NCI-H2171 (cell line): ENCODE measurements at places on chromosomes 12 and 14.
A peak's percentile ranks its signal among the peaks of the same experiment; 100 is the strongest.

GRCh38 chr12:76135456-76135855 lies 51.0 kb upstream of the NAP1L1 start:
- DNase-seq: no peak

GRCh38 chr12:98402091-98402490 lies 113.3 kb upstream of the TMPO start:
- no peak for DNase-seq

DNA sequence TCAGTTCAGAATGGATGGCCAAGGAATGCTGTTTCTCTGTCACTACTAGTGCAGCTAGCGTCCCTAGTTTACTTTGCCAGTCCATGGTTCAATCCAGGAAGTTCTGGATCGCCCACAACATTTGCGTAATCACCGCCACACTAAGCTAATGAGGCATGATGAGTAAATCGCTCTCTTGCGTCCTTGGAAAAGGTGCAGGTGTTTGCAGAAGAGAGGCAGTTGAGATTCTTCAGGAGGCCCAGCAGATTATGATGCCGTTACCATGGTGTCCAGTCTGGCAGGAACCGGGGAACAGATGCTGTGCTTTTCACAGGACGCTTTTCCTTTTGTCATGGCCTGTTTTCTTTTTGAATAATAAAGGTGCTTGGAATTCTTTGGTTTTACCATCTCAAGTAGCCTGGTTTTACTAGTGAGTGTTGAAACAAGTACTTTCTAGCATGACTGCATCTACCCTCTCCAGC lies 9.0 kb downstream of the TPH2 start:
- DNase-seq: peak; percentile 96

GRCh38 chr12:24993793-24994192 lies 44.9 kb upstream of the BCAT1 start:
- DNase-seq: no peak

DNA sequence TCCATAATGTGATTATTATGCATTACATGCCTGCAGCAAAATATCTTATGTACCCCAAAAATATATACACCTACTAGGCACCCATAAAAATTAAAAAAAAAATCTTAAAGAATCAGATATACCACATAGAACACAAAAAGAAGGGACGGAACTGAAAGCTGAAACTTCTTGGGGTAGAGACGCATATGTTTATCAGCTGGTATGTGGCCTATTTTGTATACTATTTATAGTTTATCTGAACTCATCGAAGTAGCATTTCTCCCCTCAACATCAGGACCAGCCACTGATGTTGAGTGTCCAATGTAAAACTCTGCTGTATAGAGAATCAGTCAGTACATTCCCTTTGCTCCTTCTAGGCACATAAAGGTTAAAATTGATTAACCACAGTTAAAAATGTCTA lies 22.9 kb upstream of the SOS2 start:
- DNase-seq: no peak

- DNase-seq: no peak
Measured at GRCh38 chr12:9027161-9028059, 38.1 kb downstream of the KLRG1 start.

DNA sequence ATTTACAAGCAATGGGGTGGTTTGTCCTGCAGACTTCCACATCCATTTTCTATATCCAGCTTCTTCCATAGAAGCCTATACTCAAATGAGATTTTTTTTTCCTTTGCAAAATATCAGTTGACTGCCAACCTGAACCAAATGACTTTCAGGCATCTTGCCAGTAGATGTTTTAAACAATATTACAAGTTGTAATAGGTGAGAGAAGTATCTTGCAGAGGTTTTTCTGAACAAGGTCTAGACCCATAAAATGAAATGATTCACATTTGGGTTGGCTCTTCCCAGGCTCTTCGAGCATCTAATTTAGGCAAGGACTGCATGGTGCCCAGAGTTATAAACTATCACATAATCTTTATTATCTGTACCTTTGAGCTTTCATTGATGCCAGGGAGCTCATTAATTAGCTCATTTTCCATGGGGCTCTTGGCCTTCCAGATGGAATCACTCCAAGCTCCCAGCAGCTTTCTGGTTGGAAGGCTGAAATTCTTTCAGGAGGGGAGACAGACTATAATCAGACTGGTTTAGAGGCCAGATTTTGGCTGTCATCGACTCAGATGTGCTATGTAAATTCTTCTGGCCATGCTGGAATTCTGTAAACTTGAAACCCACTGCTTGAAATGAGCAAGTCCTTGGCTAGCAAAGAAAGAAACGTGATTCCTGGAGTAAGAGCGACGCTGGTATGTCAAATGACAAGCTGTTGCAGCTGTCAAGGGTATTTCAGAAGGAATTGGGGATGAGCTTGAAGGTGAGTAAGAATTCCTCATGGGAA lies 32.2 kb upstream of the DICER1 start:
- DNase-seq: no peak

DNA sequence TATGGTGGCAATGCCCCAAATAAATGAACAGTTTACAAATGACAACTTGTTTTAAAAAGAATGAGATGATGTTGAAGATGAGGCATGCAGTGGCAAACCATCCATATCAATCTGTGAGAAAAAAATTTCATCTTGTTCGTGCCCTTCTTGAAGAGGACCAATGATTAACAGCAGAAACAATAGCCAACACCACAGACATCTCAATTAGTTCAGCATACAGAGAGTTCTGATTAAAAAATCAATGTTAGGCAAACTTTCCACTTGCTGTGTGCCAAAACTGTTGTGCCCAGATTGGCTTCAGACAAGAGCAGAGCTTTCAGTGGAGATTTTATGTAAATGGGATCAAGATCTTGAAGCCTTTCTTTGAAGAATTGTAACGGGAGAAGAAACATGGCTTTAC lies 329.9 kb downstream of the BMP4 start:
- DNase-seq: no peak

- DNase-seq: no peak
Measured at GRCh38 chr12:107929436-107929835, 154.9 kb downstream of the ASCL4 start.

GRCh38 chr12:77687321-77687720 lies 143.4 kb upstream of the NAV3 start:
- no peak for DNase-seq

DNA sequence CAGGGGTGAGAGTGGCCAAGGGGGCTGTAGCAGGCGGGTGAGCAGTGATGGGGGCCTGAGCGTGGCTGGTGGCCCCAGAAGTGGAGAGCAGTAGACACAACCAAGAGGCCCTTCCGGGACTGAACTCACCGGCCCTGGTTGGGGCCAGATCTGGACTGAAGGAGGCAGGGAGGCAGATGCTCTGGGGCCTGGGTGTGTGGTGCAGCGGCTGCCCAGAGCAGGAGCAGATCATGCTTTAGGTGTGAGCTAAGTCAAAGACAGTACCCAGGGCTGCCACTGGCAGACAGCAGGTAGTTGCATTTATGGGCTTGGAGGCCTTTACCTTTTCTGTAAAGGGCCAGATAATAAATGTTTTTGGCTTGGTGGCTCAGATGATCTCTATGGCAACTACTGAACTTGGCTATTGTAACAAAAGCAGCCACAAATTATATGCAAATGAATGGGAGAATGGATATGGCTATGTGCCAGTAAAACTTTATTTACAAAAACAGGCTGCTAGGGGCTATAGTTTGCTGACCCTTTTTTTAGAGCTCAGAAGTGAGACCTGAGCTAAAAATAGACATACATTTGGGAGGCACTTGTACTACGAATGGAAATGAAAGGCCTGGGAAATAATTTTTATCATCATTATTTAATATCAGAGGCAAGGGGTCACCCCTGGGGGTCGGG lies 25.6 kb downstream of the SETD1B start:
- DNase-seq: no peak

DNA sequence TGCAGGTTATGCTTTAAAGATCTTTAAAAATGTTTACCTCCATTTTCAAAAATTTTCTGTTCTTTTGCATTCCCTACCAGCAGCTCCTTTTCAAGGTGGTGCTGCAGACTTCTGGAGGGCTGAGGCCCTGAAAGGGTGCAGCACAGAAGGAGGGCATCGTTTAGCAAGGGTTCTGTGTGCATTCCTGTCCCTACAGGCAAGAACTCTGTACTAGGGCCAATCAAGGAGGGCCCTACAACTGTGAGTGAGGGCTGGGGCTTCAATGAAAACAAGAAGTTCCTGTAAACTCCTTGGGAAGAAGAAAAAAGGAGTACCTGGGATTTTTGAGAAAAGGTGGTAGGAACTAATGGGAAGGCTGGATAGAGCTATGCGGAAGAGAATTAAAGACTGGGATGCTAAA lies 50.7 kb upstream of the CSRP2 start:
- DNase-seq: no peak

GRCh38 chr12:3791256-3791874 lies 38.5 kb upstream of the CRACR2A start:
- no peak for DNase-seq
